ENCODE measurements at places on chromosomes 1 and 21.

- no peak for DNase-seq
These were observed 184.0 kb upstream of the C1orf174 start for GRCh38 chr1:4084048-4084431.

- DNase-seq, result no peak
These were observed 36.7 kb downstream of the FH start for GRCh38 chr1:241482761-241483250.

GRCh38 chr1:15722836-15723532 lies 13.1 kb upstream of the SLC25A34 start:
- DNase-seq, result no peak

DNA sequence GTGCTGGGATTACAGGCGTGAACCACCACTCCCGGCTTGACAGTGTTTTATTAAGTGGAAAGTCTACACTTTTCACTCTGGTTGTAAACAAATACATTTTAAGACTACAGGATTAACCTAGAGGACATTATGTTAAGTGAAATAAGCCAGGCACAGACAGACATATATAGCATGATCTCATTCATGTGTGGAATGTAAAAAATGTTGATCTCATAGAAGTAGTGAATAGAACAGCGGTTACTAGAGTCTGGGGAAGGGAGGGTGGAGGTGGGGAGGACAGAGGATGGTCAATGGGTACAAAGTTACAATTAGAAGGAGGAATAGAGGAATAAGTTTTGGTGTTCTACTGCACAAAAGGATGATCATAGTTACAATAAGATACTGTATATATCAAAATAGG lies 16.9 kb downstream of the CTH start:
- DNase-seq, result no peak

- DNase-seq, result no peak
These were observed 269.4 kb downstream of the PTGER3 start for GRCh38 chr1:70778056-70778762.

DNA sequence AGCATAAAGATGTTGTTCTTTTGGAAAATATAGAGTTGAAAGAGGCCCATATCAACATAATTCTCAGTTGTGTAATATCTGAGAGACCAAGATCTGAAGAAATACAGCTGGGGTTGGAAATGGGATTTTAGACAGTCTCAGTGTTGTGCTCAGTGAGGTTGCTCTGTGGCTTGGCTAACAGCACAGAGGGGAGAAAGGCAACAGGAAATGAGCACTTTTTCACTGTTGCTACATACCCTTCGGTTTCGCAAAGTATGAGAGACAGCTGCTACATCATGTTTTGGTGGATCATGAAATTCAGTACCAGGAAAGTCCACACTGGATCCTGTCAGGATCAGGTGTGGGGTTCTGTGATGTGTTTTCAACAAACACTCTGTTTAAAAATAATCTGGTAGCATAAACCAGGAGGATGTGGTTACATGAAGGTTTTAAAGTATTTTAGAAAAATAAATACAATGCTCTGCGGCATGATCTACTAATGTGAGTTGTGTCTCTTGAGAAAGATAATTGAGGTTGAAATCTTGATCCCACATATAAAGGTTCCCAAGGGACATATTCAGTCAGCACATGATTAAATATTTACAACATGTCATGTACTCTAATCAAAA lies 7.0 kb upstream of the GPR88 start:
- no peak for DNase-seq

DNA sequence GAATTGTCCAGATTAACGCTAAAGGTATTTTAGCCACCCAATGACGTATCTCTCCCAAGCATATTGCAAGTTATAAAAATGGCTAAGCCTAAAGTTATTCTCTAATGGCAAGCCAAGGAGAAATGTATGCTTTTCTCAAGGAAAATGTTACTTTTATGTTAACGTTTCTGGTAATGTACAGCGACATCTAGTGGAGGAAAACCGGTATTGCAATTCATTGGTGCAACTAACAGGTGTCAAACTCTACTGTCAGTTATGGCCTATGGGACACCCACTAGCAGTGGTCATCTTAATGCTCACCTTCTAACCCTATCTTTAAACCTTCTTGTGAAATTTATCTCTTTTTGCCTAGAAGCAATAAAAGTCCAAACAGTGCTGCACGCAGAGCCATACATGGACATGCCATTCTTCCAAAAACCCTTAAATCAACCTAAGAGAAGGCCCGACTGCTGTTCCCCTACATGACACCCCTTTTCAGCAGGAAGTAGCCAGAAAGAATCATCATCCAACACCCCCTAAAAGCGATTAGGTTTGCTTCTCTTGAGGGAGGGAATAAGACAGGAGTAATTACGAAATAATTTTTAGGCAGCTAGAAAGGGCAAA lies 68.7 kb upstream of the LRIF1 start:
- DNase-seq, result no peak

- no peak for DNase-seq
These were observed 27.0 kb downstream of the DNM3 start for GRCh38 chr1:171868217-171868803.

GRCh38 chr1:28950449-28950848 lies 36.1 kb downstream of the EPB41 start:
- no peak for DNase-seq

GRCh38 chr1:33265780-33266605 lies 9.7 kb downstream of the ZNF362 start:
- no peak for DNase-seq

GRCh38 chr1:115135681-115136080 lies 46.4 kb upstream of the TSPAN2 start:
- no peak for DNase-seq

GRCh38 chr1:234660536-234661316 lies 50.7 kb upstream of the IRF2BP2 start:
- no peak for DNase-seq

DNA sequence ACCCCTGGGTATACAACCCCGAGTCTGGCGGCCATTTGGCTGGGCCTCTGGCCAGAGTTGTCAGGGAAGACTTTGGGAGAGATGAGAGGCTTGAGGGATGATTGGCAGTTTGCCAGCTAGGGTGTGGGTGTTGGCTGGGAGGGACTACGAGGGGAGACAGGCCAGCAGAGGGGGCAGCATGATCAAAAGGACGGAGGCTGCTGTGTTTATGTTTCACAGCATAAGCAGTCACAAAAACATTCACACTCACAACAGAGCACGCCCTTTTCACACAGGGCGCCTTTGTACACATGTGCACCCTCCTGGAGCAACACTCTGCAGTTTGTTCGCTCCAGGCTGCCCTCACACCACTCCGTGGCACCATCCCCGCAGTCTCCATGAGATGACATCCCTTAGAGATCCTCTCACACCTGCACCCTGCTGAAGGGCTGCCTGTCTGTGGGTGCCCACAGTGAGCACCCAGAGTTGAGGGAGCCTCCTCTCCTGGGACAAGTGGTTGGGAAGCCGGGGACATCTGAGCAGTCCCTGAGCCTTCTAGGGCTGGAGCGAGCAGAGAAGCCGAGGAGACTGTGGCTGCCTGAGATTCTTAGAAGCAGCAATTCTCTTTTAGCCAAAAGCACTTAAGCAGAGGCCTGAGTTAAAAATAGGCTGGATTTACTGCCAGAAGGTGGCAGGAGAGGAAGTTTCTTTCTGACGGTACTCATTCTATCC lies 15.4 kb downstream of the EFNA3 start:
- DNase-seq, result no peak

GRCh38 chr1:31579374-31579773 lies 3.1 kb downstream of the TINAGL1 start:
- no peak for DNase-seq

- no peak for DNase-seq
These were observed 93.9 kb upstream of the PALMD start for GRCh38 chr1:99551812-99552614.

DNA sequence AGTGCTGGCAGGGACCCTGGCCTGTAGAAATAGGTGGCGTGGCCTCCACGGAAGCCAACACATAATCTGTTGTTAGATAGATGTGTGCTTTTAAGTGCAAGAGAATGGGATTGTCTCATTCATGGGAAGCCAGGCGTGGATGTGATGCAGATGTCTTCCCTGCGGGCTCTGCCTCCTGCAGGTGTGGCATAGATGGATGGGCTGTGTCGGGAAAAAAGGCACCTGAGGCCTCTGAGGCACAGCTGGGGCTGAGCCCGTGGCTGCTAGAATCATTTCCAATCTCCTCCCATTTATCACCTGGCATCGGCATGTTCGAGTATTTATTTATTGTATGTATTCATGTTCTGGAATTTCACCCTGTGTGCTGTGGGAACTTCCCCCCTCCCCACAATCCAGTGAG lies 353.4 kb upstream of the AJAP1 start:
- no peak for DNase-seq

GRCh38 chr1:47934243-47934805 lies 62.9 kb downstream of the TRABD2B start:
- DNase-seq, result no peak

DNA sequence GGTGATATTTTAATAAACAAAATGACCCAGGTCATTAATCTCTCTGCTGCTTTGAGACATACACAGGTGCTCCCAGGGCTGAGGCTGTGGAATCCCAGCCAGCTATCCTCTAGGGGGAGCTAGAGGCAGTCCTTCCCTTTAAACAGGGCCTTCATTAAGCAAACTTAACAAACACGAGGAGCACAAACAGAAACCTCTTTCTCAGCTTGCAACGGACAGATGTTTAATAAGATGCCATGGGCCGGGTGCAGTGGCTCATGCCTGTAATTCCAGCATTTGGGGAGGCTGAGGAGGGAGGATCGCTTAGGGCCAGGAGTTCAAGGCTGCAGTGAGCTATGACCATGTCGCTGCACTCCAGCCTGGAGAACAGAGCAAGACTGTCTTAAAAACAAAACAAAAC lies 106.7 kb downstream of the HIVEP3 start:
- DNase-seq, result no peak

- no peak for DNase-seq
These were observed 76.3 kb upstream of the LRRC7 start for GRCh38 chr1:69491416-69491815.

GRCh38 chr1:247841796-247842195 lies at the start of gene OR11L1:
TSS of gene OR11L1 (minus strand) at chr1:247841896. CDS start at chr1:247841896, 0 bp downstream.
- DNase-seq, result no peak

GRCh38 chr1:11546456-11546855 lies 67.5 kb downstream of the DISP3 start:
- DNase-seq, result no peak

DNA sequence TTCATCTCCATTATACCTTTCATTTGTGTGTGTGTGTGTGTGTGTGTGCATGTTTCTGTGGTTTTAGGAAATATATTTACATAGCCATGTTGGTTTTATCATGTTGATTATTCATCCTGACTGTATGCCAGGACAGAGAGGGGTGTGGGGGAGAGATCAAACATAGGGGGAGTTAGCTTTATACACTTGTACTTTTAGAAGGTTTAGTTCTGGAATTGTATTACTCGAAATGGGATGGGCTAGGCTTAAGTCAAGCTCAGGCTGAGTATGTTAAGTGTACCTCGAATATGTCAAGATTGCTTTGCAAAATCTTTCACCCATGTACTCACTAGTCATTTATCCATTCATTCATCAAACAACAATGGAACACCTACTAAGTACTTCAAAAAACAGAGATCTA lies 123.3 kb downstream of the HMCN1 start:
- no peak for DNase-seq

GRCh38 chr1:47189844-47190508 lies at the start of gene PDZK1IP1:
TSS of gene PDZK1IP1 (minus strand) at chr1:47190036. CDS start at chr1:47189932, 104 bp downstream.
- no peak for DNase-seq

Data from activated T-helper 1 cell treated with Interleukin-2 at 50 U/mL for 16 hours (primary cell).